ENCODE measurements at places on chromosomes 5 and 9. TPM values are rescaled to one million over a fixed set of nuclear protein-coding genes. Genes with fewer than 3 reads are reported as not detected.

The FAM163B gene
- total RNA-seq, result not detected

The CCDC152 gene
- total RNA-seq, result 2.1 TPM

The DUSP1 gene
- 1,522 TPM for total RNA-seq

The PPP1R26 gene
- total RNA-seq, result 2.1 TPM

The SGCD gene
- not detected for total RNA-seq

- no peaks in the 10 kb centered on the region for H3K4me1 ChIP-seq
- no peak for DNase-seq
- H3K4me3 ChIP-seq, result no peak overlapping the region
- no peaks in the 10 kb centered on the region for H3K36me3 ChIP-seq
- no peaks in the 10 kb centered on the region for H3K27me3 ChIP-seq
Measured at GRCh38 chr5:24163091-24163490, 481.7 kb downstream of the CDH10 start.

DNA sequence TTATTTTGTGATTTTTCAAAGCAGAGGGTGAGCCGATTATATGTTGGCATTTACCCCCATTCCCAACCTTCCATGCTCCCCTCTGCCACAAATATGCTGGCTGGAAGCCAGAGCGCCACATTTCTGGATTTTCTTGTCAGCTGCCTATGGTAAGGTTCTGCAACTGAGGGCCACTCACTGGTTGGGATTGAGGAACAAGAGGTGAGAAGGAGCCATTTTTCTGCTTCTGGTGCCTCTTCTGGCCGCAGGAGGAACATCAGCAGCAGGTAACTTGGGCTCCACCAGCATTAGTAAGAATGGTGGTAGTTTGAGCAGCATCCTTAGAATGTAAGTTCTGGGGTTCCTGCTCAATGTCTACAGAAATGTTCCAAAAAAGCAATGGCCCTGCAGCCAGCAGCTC, 159.5 kb upstream of the MAST4 start:
- H3K4me3 ChIP-seq, result no peak overlapping the region
- no peak for DNase-seq

GRCh38 chr9:70100362-70100761, 56.7 kb downstream of the MAMDC2 start:
- H3K36me3 ChIP-seq, result no peaks in the 10 kb centered on the region
- no peak overlapping the region for H3K27ac ChIP-seq

DNA sequence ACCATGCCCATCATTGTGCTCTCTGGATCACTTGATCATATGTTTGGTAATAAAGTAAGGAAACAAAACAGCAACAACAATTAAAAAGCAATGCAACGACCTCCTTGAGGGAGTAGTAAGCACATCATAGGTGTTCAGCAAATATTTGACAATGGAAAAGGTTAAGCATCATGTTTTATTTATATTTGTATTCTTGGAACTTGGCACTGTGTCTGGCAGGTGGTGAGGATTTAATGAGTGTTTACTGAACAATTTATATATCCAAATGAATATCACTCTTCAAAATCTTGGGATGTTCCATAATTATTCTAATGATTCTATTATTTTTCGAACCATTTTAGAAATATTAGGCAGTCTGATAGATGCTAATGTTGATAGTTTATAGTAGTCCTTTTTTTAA, 6.2 kb downstream of the PIP5K1B start:
- H3K4me3 ChIP-seq, result no peak overlapping the region
- H3K27me3 ChIP-seq, result peaks cover 80% of the 10 kb centered on the region
- no peak for DNase-seq
